ENCODE measurements at places on chromosomes 2 and 18. TPM values are rescaled to one million over a fixed set of nuclear protein-coding genes. Genes with fewer than 3 reads are reported as not detected.

Gene SLC39A10
- 7.7 TPM for total RNA-seq

Gene POTEI
- total RNA-seq, result not detected

Gene REG3G
- not detected for total RNA-seq

GRCh38 chr2:232369126-232369951, 9.2 kb upstream of the ALPP start:
- DNase-seq, result no peak
- H3K4me3 ChIP-seq, result no peak overlapping the region
- no peaks in the 10 kb centered on the region for H3K4me1 ChIP-seq
- H3K36me3 ChIP-seq, result no peaks in the 10 kb centered on the region

DNA sequence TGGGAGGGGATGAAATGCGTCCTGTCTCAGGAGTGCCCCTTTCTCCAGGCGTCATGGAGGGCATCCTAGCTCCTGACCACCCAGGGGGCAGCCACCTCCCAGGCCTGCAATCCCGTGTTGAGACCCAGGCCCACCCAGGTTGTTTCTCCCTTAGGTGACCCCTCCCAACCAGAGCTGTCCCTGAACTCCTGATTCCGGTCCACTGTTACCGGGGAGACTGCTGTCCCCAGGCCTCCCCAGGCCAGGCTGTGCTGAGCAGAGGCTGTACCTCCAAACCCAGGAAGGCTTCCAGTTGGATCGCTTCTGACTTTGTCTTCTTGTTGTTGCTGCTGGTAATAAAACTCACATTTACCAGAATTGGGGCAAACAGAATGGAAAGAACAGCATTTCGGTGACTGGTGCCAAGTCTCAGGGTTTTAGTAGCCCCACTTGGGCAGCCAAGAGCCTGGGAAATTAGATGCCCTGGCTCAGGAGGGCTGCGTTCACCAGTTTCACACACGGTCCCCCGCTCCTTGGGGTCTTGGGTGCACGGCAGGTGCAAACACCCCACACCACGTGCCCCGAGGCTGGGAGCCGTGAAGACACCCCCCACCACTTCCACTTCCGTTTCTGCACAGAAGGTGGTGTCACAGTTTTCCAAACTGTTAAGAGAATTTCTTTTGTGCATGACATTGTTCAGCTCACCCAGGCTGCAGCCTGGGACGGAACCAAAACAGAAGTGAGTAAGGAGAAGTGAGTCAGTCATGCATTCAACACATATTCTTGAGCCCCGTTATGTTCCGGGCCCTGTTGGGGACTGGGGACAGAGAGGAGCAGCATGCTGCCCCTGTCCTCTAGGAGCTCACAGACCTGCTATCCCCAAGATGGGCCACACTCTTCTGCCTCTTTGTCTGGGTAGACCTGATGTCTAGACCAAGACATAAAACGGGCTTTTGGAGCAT, 29.4 kb downstream of the ITM2C start:
- no peaks in the 10 kb centered on the region for H3K27me3 ChIP-seq
- no peak overlapping the region for H3K27ac ChIP-seq
- H3K36me3 ChIP-seq, result no peaks in the 10 kb centered on the region
- DNase-seq, result no peak

GRCh38 chr2:9378433-9379390, 44.6 kb downstream of the ITGB1BP1 start:
- peak overlapping the region; percentile 44 for H3K27ac ChIP-seq
- H3K36me3 ChIP-seq, result peaks cover 7% of the 10 kb centered on the region
- DNase-seq, result peak; percentile 90
- H3K4me3 ChIP-seq, result no peak overlapping the region

DNA sequence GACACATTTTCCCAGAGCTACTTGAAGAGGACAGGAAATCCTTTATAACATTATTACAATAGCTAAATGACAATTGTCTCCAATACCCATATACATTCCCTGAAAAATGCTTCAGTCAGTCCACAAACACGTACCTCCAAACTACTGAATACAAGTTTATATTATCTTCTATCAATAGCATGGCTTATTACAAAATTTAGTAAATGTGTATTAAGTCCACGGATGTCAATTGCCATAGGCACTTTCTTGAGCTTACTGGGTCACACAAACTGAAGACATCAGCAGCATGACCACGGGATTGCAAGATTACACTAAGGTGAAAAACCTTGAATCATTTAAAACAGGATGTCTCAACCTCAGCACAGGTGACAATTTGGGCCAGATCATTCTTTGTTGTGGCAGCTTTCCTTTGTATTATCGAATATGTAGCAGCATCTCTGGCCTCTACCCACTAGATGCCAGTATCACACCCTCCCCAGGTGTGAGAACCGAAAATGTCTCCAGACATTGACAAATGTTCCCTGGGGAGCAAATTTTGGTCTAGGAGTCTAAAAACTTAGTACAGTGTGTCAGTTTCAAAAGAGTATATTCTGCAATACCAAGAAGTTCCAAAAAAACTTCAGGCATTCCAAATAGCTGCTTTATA, 1.4 kb downstream of the MBD2 start:
- no peaks in the 10 kb centered on the region for H3K27me3 ChIP-seq
- peaks cover 21% of the 10 kb centered on the region for H3K4me1 ChIP-seq
- H3K36me3 ChIP-seq, result no peaks in the 10 kb centered on the region
- H3K4me3 ChIP-seq, result peak overlapping the region; percentile 74
- no peak for DNase-seq
- H3K27ac ChIP-seq, result peak overlapping the region; percentile 62

DNA sequence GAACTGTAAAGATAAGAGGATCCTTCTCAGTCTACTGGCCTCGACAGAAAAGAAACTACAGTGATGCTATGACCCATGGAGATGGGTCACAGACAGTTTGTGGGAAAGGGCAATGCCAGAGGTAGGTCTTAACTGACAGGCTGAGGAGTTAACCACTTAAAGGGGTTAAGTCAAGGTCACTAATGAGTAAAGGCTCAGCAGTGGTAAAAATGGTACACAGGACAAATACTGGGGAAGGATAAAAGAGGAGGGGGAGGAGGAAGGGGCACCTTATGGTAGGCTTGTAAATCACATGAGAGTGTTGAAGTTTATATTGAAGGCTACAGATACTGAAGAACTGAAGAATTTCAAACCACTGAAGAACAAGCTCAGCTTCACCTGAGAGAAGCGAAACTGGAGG, 9.9 kb downstream of the IER3IP1 start:
- no peaks in the 10 kb centered on the region for H3K27me3 ChIP-seq
- DNase-seq, result no peak
- H3K4me3 ChIP-seq, result no peak overlapping the region
- H3K27ac ChIP-seq, result no peak overlapping the region

GRCh38 chr2:149617476-149617875, 29.9 kb upstream of the MMADHC start:
- H3K27ac ChIP-seq, result no peak overlapping the region
- no peaks in the 10 kb centered on the region for H3K27me3 ChIP-seq
- DNase-seq, result no peak
- no peak overlapping the region for H3K4me3 ChIP-seq
- no peaks in the 10 kb centered on the region for H3K36me3 ChIP-seq

DNA sequence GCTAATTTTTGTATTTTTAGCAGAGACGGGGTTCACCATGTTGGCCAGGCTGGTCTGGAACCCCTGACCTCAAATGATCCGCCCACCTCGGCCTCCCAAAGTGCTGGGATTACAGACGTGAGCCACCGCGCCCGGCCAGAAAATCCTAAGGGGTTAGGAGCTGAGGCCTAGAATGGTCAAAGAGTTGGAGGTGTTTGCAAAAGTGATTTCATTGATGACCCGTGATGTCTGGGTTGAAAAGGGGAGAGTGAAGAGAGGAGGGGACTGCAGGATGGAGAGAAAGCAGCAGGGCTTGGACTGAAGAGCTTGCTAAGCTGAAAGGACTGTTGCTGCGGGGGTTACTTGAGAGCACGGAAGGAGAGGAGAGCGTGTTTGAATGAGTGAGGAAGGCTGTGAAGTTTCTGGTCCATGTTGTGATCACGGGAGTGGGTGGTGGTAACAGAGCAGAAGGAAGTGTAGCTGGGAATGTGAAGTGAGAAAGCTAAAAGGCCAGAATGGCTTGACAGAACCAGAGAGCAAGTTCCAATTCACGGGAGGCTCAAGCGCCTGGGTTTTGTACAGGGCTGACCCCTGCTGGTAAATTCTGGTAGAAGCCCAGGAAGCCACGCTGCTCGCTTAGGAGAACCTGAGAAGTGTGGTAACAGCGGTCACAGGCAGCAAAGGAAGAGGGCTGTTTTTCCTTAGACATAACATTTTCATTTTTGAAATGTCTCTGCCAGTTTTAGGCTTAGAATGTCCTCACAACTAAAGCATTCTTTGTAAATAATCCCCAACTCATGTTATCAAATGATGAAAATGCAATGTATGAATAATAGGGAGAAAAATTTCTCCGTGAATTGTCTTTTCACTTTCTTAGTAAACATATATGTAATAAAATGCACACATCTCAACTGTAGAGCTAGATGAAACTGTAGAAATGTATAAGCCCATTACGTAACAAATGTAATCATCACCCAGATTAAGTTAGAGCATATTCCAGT, 40.5 kb upstream of the ACTR2 start:
- peak; percentile 79 for DNase-seq
- H3K27me3 ChIP-seq, result no peaks in the 10 kb centered on the region
- H3K4me3 ChIP-seq, result no peak overlapping the region
- no peaks in the 10 kb centered on the region for H3K4me1 ChIP-seq
- H3K27ac ChIP-seq, result no peak overlapping the region

DNA sequence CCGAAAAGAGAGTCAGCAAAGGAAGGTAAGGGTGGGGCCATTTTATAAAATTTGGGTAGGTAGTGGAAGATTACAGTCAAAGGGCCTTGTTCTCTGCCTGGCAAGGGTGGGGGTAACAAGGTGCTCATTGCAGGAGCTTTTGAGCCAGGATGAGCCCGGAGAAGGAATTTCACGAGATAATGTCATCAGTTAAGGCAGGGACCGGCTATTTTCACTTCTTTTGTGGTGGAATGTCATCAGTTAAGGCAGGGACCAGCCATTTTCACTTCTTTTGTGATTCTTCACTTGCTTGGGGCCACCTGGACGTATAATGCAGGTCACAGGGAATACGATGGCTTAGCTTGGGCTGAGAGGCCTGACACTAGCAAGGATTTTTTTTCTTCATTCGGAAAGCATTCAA, 58.1 kb downstream of the CYP1B1 start:
- no peaks in the 10 kb centered on the region for H3K27me3 ChIP-seq
- H3K4me3 ChIP-seq, result no peak overlapping the region
- H3K27ac ChIP-seq, result no peak overlapping the region

GRCh38 chr2:215082446-215082845, 56.0 kb downstream of the ABCA12 start:
- no peak overlapping the region for H3K27ac ChIP-seq
- no peak for DNase-seq
- H3K4me1 ChIP-seq, result no peaks in the 10 kb centered on the region
- H3K4me3 ChIP-seq, result no peak overlapping the region

- H3K4me1 ChIP-seq, result peaks cover 5% of the 10 kb centered on the region
- H3K36me3 ChIP-seq, result no peaks in the 10 kb centered on the region
- DNase-seq, result no peak
- peaks cover 42% of the 10 kb centered on the region for H3K27me3 ChIP-seq
Observed at GRCh38 chr18:59275406-59275949, 2.2 kb upstream of the RAX start.
